Brain microvascular endothelial cell (primary cell): ENCODE measurements at places on chromosomes 3 and 15.

GRCh38 chr3:120487191-120487650, 36.4 kb upstream of the FSTL1 start:
- DNase-seq: no peak

DNA sequence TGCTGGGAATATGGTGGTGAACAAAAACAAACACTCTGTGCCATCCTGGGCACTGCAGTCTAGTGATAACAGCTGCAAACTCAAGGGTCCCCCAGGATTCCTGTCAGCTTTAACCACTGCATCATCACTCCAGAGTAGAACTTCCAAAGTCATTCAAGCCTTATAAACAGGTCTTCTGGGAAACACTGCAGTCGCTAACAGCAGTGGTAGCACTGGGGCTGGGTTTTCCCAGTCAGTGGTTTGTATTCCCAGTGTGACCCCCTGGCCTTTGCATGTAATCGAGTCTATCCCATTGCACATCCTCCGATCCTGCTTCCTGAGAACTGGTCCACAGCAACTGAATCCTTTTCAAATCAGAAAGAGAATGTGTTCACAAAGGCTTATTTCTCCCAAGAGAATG, 623.5 kb downstream of the EDEM1 start:
- no peak for DNase-seq

GRCh38 chr3:37892927-37893600, 31.4 kb downstream of the CTDSPL start:
- DNase-seq: no peak

DNA sequence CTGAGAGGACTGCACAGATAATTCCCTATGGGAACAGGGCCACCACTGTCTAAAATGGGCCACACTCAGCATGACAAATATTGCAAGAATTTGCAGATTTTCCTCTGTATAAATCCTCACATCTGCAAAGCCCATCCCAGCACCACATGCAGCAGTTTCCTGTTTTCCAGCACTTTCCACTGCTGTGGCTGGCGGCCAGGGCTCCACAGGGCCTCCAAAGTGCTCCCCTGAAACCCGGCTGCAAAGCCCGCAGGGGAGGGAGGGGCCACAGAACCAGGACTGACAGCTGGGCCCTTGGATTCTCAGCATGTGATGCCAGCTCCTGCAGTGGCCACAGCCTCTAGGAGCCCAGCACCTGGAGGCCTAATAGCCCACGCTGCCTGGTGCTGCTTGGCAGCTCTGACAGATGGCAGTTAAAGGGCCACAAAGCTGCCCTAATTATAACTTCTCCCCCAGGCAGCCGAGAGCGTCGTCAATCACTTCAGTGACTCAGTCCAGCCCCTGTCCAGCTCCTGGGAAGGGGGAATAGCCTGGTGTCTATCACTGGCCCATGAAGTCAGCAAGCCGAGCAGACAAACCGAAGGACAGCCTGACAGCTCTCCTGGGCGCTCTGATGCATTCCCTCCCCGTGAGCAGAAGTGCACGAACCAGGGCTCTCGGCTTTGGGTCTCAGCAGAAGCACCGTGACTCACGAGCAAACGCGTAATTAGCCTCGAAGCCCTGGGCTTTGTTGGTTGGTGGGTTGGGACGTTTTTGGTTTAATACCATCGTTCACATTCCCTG, 4.7 kb downstream of the LRRC15 start:
- peak; percentile 4 for DNase-seq

GRCh38 chr3:12999147-13000140, 73.8 kb downstream of the IQSEC1 start:
- no peak for DNase-seq
